K562 (cell line): ENCODE measurements at places on chromosomes 5 and 9.
A peak's percentile ranks its signal among the peaks of the same experiment; 100 is the strongest.

DNA sequence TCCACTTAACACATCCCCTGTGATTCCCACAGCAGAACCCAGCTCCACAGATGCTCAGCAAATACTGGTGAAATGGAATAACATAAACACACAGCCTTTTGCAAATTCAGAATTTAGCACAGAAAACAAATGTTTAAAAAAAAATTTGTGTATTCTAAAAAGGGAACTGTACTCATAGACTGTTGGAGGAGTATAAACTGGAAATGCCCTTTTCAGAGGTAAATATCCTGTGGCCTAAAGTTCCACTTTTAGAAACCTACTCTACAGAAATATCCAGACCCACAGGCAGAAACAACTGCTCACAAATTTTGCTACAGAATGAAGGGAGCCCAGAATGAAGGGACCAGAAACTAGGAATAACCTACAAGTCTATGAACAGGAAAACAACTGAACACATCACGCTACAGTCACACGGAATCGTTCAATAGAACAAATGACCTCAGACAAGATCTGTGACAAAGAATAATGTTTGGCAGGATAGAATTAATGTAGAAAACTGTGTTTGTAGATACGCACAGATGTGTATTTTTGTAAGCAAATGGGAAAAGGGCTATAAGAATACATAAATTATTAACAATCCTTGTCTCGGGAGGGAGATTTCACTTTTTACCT lies 78.5 kb downstream of the SHB start:
- DNase-seq = no peak

GRCh38 chr5:92678640-92679039 lies 902.4 kb downstream of the NR2F1-AS1 start:
- no peak for DNase-seq

GRCh38 chr9:94269264-94269663 lies 10.2 kb downstream of the ZNF169 start:
- DNase-seq = no peak

DNA sequence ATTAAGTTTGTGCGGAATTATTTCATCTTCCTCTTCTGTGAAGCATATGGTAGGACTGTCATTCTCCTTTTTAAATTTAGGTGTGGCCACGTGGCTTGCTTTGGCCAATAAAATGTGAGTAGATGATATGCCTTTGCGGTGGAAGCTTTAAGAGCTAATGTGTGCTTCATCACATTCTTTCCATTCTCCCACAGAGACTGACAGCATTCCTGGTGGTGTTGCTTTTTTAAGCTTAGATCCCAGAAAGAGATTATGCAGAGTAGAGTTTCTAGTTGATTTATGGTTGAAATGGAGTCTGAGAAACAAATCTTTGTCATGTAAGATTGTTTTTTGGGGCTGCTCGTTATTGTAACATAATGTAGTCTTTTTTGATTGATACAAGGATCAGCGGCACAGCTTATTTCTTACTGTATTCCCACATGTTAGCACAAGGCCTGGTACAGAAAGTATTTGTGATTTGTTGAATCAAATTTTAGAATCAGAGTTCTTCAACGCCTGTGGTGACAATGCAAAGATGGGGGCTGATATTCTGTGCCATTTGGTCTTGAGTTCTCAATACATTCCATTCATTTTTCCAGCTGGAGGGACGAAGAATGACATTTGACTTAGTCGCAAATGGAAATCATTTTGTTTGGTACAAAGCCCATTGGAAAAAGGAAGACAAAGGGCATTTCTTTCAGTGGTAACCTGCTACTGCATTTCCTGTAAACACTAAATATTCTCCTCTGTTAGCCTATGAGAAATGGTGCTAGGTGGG lies 209.9 kb upstream of the VLDLR start:
- DNase-seq = no peak

DNA sequence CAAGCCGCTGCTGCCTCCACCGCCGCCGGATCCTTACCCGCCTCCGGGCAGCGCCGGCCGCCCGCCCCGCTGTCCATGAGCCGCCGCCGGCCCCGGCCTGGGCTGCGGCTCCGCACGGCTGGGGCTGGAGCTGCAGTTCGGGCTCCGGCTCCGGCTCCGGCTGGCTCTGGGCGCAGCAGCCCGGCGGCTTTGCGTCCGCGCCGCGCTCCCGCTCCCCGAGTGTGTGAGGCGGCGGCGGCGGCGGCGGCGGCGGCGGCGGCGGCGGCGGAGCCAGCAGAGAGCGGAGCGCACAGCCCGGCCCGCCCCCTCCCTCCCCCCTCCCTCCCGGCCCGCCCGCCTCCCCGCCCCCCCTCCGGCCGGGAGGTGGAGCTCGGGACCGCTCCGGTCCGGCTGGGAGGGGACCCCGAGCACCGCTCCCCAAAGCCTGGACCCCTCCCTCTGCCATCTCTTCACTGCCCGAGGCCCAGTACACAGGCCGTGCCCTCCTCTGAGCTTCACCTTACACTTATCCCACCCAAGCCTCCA lies at the start of gene PCDH1:
TSS of gene PCDH1 (minus strand) at position 225 of the 525 bp plus-strand sequence. CDS start at position 77, 148 bp downstream.
- peak; percentile 83 for DNase-seq

GRCh38 chr5:56088967-56089829 lies 94.4 kb upstream of the IL6ST start:
- DNase-seq = no peak

DNA sequence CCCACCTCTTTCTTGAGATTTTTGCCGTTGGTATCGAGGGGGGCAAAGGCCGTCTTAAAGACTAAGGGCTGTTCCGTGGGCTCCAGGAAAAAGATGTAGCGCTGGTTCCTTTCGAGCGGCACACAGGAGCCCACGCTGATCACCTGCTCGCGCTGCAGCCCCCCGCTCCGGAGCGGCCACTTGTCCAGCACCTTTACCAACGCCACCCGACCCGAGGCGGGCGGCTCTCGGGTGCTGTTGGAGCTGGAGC lies 781 bp downstream of the NRG2 start:
- no peak for DNase-seq

DNA sequence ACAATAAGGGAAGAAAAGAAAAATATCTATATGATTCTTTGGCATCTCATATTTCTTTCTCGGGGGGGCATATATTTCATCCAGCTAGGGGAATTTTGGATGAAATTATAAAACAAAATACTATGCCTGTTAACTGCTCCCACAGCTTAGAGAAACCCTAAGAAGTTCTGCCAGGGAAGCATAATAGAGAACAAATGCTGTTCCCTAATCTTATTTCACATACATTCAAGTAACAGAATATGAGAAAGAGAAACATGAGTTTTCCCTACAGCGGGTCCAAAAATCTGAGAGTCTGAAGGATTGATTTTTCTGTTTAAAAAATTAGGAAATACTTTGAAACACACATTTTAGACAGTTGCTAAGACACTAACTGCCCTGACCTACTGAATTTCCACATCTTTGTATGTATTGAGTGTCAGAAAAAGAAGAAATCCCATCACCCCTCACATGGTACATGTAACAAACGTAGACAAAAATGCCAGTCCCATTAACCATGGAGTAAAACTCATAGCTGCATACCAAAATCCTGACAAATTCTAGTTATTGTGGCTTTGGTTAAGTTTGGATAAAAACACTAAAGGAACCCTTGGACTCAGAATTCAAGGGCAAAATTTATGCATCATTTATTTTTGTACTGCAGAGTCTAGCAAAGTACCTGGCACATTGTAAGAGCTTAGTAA lies 620.2 kb upstream of the DMAC1 start:
- DNase-seq = no peak

DNA sequence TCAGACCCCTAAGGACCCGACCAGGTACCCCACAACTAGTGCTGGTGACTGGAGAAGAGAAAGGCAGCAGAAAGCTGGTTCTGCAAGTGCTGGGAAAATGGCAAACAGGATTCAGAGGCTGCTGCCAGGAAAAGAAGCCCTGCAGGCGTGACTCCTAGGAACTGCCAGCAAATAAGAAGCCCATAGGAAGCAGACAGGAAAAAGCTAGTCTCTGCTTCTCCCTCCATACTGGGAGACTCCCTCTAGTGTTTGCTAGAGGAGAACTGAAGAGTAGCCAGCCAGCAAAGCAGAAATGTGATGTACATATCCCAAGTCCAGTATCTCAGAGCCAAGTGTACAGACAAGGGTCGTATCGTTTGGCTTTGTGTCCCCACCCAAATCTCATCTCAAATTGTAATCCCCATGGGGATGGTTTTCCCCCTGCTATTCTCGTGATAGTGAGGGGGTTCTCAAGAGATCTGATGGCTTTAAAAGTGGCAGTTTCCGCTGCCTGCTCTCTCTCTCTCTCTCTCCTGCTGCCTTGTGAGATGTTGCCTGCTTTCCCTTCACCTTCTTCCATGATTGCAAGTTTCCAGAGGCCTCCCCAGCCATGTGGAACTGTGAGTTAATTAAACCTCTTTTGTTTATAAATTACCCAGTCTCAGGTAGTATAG lies 38.1 kb upstream of the TUSC1 start:
- DNase-seq = no peak

DNA sequence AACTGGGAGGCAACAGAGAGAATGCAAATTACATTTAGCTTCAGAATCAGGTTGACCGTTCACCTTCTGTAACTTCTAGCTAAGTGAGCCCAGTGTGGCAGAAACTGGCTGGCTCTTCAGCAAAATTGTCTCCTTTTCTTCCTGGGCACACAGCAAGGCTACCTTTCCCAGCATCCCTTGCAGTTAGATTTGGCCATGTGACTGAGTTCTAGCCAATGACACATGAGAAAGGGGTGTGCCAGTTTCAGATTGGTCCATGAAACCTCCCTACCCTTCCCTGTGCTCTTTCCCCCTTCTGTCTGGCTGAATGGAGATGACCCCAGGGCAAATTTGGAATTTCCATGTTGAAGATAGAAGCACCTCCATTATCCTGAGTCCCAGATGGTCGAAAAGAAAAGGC lies 72.5 kb upstream of the SMIM23 start:
- DNase-seq = no peak

DNA sequence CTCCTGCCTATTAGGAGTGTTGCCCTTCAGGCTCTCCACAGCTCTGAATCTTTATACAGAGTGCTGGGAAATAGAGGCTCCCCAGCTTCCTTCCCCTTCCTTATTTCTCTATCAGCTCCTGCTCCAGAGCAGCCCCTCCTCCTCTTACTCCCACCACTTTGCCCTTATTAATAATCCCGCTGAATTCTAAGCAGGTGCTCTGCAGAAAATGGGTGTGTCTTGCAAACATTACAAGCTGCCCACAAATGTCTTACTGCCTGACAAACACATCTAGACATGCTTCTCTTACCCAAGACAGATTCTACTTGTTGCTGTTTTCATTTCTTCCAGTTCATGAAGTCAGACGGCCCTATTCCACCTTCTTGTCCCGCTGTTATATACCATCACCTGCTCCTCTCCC lies 6.4 kb downstream of the PHF24 start:
- DNase-seq = no peak

DNA sequence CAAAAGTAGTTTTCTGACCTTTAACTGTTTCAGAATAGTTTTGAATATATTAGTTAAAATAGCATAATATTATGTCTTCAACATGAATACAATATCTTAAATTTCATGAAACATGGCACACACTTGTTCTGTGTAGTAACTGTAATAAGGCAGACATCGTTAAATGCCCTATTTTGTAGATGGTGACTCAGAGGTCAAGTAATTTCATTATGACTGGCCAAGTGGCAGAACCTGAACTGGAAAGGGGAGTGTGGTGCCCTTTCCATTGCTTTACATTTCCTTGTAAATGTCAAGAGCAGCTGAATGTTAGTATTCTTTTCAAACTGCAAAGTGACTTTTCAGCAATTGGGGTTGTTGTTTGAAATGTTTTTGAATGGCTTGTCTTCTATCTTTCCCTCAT lies 201.2 kb upstream of the CDKN2B start:
- DNase-seq = no peak

DNA sequence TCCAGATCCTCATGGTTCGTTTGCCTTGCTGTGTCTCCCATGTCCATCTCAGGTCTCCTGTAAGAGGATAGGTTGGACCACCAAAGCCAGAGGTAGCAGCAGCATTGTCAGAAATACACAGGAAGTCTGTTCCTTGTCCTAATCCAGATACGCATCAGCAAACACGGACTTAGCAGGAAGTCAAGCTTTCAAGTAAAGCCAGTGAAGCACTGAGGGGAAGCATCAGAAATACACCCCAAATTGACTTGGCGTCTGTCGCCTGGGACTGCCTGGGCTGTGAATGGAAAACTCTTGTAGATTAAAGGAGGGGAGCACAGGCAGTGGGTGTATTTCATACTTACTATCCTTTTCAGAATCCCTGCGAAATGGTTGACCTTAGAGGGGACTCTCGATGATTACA lies 171.3 kb downstream of the PSAT1 start:
- no peak for DNase-seq

- no peak for DNase-seq
Observed at GRCh38 chr5:62333250-62333794, 27.3 kb downstream of the KIF2A start.

DNA sequence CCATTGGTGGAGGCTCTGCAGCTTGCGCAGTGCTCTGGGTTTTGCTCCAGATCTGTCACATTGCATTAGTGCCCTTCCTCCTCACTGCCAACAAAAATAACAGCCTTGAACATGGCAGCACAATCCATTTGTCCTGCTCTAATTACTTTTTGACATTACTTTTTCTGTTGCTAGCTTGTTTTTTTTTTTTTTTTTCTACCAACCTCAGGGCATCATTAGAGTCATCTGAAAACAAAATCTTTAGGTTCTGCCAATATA lies 117.5 kb upstream of the NR5A1 start:
- no peak for DNase-seq

GRCh38 chr9:91503673-91504081 lies 80.0 kb upstream of the NFIL3 start:
- DNase-seq = peak; percentile 13

DNA sequence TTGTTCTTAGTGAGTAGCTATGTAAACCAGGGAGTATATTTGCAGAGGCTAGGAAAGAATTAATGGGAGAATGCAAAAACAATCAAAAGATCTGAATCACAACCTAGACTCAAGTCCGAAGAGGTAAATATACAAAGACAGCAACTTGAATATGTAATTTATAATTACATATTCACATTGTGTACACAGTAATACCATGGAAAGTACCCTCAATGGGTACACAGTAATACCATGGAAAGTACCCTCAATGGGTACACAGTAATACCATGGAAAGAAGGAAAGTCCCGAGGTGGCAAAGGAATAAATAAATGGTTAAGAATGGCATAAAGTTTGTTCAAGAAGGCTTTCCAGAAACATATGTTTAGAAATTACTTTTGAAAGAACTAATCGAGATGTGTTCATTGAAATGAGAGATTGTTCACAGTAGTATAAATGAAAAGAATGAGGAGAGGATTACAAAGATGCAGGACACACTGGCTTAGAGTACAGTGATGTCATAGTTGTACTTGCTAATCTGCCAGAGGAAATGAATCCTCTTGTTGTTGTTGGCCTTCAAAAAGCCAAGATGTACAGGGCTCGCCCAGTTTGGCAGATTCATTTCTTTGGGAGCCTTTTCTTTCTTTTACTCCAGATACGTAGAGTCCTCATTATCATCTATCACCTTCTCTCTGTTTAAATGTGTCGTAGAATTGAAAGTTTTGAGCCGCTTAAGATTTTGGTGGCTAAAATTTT lies 116.0 kb downstream of the UNC13B start:
- DNase-seq = no peak

DNA sequence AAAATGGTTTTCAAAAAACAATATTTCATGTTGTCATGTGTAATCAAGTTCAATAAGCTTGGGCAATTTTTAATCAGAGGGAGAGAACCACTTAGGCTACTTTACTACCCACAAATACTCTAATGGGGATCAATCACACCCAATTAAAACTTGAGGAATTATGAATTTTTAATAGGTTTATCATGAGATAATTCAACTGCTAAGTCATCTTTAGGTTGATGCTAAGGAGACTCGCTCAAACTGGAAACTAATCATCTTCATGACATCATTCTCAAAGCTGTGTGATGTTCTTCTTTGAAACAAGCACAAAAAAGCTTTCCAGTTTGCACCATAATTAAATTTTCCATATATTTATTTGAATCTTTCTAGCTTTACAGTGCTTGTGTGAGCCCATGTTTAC lies 867.5 kb downstream of the MAT2B start:
- DNase-seq = no peak

GRCh38 chr5:103866169-103866568 lies 303.6 kb upstream of the NUDT12 start:
- no peak for DNase-seq
